Natural killer cell (primary cell): ENCODE measurements at places on chromosomes 4 and X.

- no peak for DNase-seq
- H3K4me3 ChIP-seq = no peak overlapping the region
- H3K27me3 ChIP-seq = no peaks in the 10 kb centered on the region
- no peaks in the 10 kb centered on the region for H3K36me3 ChIP-seq
- H3K4me1 ChIP-seq = no peaks in the 10 kb centered on the region
These were observed 156.0 kb upstream of the ANKRD50 start for GRCh38 chr4:124868495-124868894.

DNA sequence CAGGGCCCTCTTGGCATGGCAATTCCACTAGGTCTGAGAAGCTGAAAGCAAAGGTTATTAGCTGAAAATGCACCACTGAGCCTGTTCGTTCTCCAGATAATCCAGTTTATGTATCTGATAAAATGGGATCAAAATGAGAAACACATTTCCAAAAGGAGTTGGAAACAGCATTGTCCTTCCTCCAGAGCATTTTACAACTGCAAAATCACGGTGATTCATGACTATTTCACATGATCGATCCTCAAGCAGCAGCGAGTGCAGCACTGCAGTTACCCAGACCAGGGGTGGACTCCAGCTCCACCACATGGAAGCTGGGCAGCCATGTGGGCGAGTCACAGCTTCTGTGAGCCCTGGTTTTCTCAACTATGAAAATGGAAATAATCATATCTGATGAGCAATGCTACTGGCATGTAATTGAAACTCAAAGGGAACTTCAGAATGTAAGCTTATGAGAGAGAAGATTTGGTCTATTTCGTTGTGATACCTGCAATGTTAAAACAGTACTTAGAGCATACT is 78.7 kb upstream of the MSX1 start:
- DNase-seq = no peak
- no peak overlapping the region for H3K4me3 ChIP-seq
- H3K27me3 ChIP-seq = no peaks in the 10 kb centered on the region
- H3K4me1 ChIP-seq = no peaks in the 10 kb centered on the region
- H3K36me3 ChIP-seq = no peaks in the 10 kb centered on the region

DNA sequence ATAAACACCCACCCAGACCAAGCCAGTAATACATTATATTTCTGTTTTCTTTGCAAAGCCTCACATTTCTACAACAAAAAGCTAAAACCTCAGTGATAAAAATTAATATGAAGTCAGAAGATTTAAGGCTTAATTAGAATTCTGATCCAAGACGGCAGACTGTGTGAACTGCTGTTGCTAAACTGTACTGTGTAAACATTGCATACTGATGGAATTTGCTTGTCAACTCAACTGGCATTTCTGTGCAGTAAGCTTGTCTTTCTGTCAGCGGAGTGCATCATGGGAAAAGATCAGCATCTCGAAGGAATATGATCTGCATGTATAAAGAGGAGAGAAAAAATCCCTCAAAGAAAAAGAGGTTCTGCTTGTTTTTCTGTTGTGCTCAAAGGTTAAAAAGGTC is 69.4 kb upstream of the SPANXB1 start:
- H3K27ac ChIP-seq = no peak overlapping the region
- no peak for DNase-seq
- H3K4me3 ChIP-seq = no peak overlapping the region
- H3K4me1 ChIP-seq = no peaks in the 10 kb centered on the region
- no peaks in the 10 kb centered on the region for H3K27me3 ChIP-seq
- no peaks in the 10 kb centered on the region for H3K36me3 ChIP-seq

GRCh38 chr4:89273741-89274141 is 33.9 kb downstream of the GPRIN3 start:
- H3K4me1 ChIP-seq = peaks cover 14% of the 10 kb centered on the region
- H3K4me3 ChIP-seq = no peak overlapping the region
- H3K27me3 ChIP-seq = no peaks in the 10 kb centered on the region
- no peak for DNase-seq
- no peak overlapping the region for H3K27ac ChIP-seq

- no peak for DNase-seq
- no peaks in the 10 kb centered on the region for H3K4me1 ChIP-seq
- H3K36me3 ChIP-seq = no peaks in the 10 kb centered on the region
- peaks cover 24% of the 10 kb centered on the region for H3K27me3 ChIP-seq
- no peak overlapping the region for H3K4me3 ChIP-seq
These were observed 81.9 kb downstream of the HPRT1 start for GRCh38 chrX:134541906-134542305.

DNA sequence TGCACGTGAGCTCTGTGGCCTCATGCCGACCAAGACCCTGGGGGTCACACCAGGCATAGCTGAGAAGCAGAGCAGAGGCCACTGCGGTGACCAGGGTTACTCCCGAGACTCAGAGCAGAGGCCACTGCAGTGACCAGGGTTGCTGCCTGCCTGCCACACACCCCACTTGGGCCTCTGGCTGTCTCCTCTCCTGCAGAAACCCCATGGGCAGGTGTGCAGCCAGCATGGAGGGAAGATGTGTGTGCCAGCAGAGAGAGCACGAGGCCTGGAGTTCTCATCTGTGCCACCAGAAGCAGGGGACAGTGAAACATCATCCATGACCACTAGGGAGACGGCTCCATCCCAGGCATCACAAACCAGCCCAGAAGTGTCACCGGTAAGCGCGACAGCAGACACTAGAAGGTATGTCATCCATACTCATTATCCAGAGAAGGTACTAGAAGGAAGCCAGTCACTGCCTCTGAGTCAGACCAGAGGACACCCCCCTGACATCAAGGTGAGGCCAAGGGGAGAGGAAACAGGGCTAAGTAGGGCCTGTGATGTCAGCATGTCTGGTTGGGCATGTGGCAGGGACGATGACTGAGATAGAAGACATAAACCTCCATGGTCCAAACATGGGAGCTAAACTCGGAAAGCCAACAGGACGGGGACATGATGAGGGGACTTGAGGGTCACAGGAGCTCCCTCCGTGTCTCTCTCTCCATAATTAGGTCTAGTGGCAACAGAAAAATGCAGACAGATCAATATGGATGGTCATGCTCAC is 24.2 kb upstream of the SPON2 start:
- no peak overlapping the region for H3K27ac ChIP-seq
- DNase-seq = peak; percentile 2
- H3K4me1 ChIP-seq = peaks cover 82% of the 10 kb centered on the region
- H3K27me3 ChIP-seq = no peaks in the 10 kb centered on the region
- H3K36me3 ChIP-seq = peaks cover 28% of the 10 kb centered on the region
- no peak overlapping the region for H3K4me3 ChIP-seq

DNA sequence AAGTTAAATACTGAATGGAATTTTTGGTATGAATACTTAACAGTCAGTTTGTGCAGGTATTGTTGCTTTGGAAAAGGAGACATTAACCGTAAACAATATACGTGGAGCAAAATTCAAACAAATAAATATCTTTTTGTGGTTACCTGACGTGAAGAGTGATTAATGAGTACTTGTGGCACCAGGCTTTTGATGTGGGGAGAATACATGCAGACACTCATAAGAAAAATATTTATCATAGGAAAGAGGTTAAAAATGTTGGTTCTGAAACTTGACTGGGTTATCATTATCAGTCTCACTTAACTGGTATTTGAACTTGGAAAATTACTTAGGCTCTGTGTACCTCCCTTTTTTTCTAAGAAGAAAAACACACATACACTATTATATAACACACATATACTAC is 136.4 kb upstream of the NDST4 start:
- H3K4me3 ChIP-seq = no peak overlapping the region
- no peaks in the 10 kb centered on the region for H3K27me3 ChIP-seq
- H3K36me3 ChIP-seq = no peaks in the 10 kb centered on the region
- no peaks in the 10 kb centered on the region for H3K4me1 ChIP-seq
- DNase-seq = no peak

- peaks cover 16% of the 10 kb centered on the region for H3K4me1 ChIP-seq
- H3K27ac ChIP-seq = peak overlapping the region; percentile 95
- no peaks in the 10 kb centered on the region for H3K36me3 ChIP-seq
- peak overlapping the region; percentile 84 for H3K4me3 ChIP-seq
- H3K27me3 ChIP-seq = no peaks in the 10 kb centered on the region
- peak; percentile 61 for DNase-seq
These were observed 71.0 kb downstream of the AFF1 start for GRCh38 chr4:87005690-87006425.

GRCh38 chrX:133783274-133783673 is 202.1 kb downstream of the GPC3 start:
- H3K36me3 ChIP-seq = no peaks in the 10 kb centered on the region
- H3K4me1 ChIP-seq = no peaks in the 10 kb centered on the region
- no peak overlapping the region for H3K4me3 ChIP-seq
- H3K27me3 ChIP-seq = no peaks in the 10 kb centered on the region
- no peak for DNase-seq

DNA sequence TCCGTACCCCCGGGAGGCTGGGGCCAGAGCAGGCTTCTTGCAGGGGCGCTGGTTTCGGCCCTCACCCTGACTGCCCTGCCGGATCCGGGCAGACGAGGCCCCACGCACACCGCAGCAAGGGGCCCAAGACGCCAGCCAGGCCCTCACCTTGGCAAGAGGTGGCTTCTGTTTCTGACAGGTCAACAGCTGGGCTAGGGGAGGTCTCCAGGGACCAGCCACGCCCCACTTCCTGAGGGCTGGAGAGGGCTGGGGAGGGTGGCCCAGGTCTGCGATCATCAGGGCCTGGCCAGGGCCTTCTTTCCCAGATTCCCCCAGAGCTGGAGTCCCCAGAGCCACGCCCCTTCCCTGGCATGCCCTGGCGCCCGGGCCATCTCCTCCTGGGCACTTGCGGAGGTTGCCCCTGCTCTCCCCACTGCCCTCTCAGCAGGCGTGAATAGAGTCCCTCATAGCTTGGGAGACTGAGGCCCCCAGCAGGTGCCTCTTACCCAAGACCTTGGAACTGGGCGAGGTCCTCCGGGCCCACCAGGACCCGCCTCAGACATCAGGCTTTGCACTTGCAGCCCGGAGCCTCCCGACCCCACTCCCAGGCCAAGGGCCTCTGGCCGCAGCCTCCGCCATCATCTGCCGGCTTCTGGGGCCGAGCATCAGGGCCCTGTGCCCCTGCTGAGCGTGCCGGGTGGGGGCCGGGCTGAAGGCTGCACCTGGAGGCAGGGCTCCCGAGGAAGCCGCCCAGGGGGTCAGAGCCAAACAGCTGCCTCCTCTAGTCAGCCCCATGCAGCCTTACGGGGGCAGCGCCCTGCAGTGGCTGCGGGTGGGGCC is 6.3 kb upstream of the FGFR3 start:
- H3K27ac ChIP-seq = no peak overlapping the region
- H3K4me1 ChIP-seq = no peaks in the 10 kb centered on the region
- DNase-seq = no peak
- no peaks in the 10 kb centered on the region for H3K27me3 ChIP-seq
- no peaks in the 10 kb centered on the region for H3K36me3 ChIP-seq
